Mesenteric fat pad (tissue), 1 donor: ENCODE measurements at places on chromosomes 7 and 10. TPM values are rescaled to one million over a fixed set of nuclear protein-coding genes. Genes with fewer than 3 reads are reported as not detected.

Gene UBTD1
- total RNA-seq: 19.9 TPM

Gene STEAP2
- total RNA-seq: 29.9 TPM

Gene OIT3
- total RNA-seq: not detected

Gene OR6V1
- not detected for total RNA-seq

Gene SPDYE6
- not detected for total RNA-seq

- no peak for DNase-seq
These were observed 67.8 kb downstream of the FRMPD2 start for GRCh38 chr10:48206482-48207250.

DNA sequence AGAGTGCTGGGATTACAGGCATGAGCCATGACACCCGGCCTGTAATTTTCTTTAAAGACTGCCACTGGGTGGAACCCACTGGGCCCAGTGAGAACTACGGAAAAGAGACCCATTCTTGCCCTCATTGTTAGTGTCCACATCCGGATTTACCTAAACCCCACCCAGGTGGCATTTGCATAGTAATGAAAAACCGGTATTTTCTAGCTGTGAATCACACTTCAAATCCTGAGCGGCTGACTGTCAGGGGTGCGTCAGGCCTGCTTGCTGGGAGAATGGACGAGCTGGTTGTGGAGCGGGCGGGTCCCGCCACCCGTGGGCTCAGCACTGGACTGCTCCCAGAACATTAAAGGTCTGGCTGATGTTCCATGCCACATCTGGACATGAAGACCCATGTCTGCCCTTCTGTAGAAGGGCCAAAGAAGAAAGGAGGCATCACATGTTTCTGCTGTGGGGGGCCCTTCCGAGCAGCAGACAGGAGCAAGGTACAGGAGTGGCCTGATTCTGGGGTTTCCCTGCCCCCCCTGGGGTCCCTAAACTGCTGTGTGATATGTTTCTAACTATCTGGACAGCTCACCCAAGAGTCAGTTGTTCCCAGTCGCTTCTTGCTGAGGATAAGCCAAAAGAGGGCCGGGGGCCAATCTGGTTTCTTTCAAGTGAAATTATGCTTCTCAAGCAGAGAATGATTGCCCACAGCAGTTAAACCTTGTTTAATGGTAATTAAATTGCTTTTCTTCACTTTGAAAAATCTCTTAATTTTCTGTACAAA, 46.4 kb downstream of the KIAA1217 start:
- no peak for DNase-seq

DNA sequence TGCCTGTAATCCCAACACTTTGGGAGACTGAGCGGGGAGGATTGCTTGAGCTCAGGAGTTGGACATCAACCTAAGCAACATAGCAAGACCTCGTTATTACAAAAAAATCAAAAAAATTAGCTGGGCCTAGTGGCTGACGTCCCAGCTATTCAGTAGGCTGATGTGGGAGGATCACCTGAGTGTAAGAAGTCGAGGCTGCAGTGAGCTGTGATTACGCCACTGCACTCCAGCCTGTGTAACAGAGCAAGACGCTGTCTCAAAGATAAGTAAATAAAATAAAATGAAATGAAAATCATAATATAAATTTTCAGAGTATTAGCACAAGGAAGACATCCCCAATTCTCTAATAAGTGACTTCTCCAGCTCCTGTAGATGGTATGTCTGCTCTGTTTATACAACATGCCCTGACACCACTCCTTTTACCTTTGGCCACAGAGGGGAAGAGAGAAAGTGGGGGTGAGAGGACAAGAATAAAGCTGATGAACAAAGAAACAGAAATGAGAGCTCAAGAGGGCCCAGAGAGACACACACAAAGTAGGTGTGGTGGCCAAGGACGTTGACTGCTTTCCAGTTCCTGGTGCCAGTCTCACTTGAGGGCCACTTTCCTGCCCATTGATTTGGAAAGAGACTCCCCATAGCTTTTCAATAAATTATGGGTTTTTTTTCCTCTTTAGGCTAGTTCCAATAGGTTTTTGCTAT, 62.9 kb downstream of the PTTG1IP2 start:
- no peak for DNase-seq

DNA sequence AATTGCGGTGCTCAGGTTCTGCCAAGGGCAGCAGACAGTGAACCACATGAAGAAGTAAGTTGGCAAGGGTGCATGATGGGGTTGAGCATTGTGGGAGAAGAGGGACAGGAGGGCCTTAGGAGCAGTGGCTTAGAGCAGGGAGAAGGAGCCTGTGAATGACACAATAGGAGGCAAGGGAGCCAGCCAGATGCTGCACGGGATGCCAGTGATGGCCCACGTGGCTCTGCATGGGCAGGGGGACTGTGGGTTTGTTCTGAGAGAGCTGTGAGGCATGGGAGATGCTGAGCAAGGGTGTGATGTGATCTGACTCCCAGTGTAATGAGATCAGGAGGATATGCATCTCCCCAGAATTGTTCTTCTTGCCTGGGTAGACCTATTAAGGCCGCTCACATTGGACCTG, 60.9 kb downstream of the C10orf90 start:
- DNase-seq: no peak

DNA sequence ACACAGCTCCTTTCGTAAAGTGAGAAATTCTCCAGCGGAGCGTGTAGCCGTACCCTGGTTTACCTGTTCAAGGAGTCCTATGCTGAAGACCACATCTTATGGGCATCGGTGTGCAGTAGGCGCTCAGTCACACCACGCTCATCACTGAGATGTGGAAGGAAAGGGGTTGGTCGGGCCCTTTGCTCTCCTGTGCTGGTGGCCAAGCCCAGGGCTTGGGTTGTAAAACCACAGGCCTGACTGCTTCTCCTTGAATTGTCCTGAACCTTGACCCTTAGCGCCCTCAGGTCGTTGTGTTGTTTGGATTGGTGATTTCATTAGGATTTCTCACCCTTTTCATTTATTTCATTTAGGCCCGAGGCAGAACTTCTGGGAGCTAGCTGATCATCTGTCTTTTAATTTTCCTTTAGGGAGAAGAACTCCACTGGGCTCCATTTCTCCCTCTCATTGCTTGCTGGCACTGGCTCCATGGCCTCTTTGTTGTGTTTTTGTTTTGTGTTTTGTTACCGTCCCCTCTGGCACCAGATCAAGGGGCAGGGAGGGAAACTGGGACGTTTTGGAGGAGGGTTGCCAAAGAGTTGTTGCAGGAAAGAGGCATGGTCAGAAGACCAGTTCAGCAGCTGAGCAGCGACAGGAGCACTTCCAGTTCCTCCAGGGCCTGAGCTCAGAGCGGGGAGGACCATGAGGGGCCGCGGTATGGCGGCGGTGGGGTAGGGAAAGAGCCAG, 511.4 kb upstream of the GALNT17 start:
- no peak for DNase-seq

GRCh38 chr7:120802751-120803150, 55.2 kb downstream of the TSPAN12 start:
- DNase-seq: no peak

GRCh38 chr7:128007303-128007680, 23.9 kb downstream of the LRRC4 start:
- DNase-seq: no peak

- DNase-seq: no peak
These were observed 68.9 kb downstream of the EBLN1 start for GRCh38 chr10:22148961-22149360.

DNA sequence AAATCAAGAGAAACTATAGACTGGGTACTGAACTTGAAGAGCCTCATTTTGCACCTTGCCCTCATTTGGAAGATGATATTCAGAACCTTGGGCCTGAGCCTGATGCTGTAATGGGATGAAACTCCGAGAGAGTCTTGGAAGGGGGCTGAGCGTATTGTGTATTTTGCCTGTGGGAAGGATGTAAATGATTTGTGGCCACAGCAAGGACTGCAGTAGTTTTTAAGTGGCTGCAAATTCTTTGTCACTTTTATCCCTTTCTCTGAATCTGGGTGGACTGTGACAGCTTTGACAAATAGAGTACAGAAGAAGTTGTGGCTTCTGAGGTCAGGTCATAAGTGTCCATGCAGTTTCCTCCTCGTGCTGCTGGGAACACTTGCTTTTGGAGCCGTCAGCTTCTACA, 221.2 kb downstream of the ADRA2A start:
- DNase-seq: no peak

DNA sequence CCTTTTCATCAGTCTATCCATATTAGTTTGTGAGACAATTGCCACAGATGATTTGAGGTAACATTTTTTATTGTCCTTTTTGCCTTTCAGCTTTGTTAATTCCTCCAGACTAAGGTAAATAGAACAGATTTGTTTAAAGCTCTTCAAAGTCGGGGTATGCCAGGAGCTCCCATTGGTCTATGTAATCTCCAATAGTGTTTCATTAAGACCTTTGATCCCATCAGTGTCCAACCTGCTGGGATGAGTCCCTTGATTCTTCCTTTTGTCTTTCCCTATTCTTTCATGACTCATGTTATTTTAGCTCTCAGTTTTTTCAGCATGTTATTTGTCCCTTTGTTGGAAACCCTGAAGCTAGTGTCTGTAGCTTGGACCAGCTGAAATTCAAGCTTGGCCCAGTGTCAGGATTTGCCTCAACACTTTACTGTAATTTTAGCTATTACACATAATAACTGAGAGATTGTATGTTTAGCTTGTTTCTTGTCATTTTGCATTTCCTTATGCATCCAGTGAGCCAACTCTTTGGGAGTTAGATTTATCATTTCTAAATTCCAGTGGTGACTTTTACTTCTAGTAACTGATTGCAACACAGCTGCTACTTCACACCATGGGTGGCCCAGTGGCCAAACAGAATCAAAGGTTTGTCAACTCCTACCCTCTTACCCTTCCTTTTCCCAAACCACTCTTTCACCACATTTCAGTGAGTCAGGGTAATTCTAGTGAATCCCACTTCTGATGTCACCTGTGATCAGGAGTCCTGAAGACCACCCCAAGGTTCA, 15.3 kb downstream of the AGBL3 start:
- DNase-seq: no peak

GRCh38 chr10:121519901-121520493, 78.2 kb downstream of the FGFR2 start:
- DNase-seq: no peak

GRCh38 chr7:117951691-117952280, 78.5 kb upstream of the CTTNBP2 start:
- no peak for DNase-seq

DNA sequence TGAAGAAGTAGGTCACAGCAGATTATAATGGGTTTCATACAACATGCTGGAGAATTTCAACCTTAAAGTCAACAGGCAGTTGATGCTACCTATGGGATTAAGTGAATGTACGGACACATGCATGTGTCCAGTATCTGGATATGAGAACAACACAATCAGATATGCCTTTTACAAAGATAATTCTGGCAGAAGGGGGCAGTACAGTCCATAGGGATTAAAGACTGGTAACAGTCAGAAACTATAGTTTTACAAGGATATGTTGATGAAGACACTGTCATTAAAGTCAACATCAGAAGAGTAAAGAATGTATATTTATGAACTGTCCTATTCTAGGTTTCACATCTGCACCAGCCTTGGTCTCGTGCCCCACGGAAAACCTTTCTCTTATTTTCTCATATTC, 41.5 kb downstream of the ANKMY2 start:
- DNase-seq: no peak

DNA sequence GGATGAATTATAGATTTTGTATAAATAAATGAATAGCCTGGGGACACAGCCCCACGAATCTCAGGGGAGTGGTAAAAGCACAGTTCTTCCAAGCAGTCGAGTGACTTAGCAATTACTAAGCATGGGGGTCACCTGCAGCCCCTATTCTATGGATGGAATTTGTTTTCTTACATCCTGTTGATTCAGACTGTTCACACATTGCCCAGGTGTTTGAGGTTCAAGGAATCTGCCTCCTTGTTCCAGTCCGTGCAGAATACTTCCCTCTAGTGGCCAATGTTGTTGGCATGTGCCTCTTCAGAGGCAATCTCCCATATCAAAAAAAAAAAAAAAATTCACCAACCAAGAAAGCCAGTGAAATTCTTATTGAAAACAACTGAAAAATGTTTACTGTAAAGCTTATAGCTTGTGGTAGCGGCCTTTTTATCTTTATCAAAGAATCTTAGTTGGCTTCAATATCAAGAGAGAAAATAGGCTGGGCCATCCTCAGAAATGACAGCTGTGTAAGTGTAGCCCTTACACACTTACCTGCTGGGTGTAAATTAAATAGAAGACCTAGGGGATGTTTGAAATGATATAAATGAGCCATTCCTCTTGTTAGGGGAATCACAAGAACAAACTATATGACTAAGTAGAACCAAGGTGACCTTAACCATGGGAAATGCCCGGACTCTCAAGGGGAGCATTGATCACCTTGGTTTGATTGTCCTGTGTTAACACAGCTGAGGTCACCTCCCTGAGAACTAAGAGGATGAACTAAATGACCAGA, 7.8 kb downstream of the LIPM start:
- DNase-seq: no peak

DNA sequence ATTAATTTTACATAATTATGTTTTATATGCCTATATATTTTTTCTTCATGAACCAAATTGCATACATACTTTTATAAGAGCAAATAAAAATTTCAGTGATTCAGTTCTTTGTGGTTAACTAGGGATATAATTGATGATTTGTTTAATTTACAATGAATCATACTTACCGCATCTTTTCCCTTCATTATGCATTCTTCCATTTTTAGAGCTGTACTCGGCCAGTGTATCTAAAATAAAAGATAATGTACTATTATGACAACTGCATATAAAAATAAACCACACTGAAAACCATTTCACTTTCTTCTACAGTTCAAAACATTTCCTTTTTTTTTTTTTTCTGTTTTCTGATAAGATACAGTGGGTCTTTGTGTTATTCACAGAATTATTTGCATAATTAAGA, 179.9 kb downstream of the SEMA3E start:
- no peak for DNase-seq

DNA sequence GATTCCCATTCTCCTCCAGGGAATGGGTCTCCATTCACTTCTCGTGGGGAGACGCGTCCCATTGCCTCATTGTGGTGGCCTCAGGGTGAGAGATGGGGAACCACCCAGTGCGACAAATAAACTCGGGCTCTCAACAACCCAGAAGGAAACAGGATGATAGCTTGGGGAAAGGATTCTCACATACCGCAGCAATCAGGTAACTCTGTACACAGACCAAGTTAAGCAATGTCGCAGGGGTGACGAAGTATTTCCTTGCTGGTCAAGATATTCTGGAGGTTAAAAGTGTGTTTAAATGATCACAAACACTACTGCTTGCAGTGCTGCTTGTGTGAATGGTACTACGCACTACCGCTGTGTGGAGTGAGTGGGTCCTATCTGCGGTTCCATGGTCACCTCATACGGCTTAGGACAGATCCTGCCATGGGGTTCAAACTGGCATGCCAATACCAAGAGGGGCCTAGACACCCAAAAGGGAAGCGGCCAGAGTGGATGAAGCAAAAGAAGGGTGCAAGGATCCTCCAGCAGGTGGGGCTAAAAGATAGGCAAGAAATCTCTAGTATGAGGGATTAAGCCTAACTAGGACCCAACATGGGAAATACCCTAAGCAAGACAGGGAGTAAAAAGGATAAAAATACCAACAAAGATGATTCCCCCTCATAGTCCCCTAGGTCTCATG, 143.8 kb upstream of the TMEM106B start:
- DNase-seq: no peak

GRCh38 chr10:52598936-52599335, 173.6 kb downstream of the MBL2 start:
- DNase-seq: no peak
